ENCODE measurements at places on chromosomes 7 and 10.

- DNase-seq: no peak
Observed at GRCh38 chr7:81871606-81872265, 101.9 kb upstream of the HGF start.

GRCh38 chr7:102926783-102927140, 14.0 kb downstream of the LRRC17 start:
- no peak for DNase-seq

DNA sequence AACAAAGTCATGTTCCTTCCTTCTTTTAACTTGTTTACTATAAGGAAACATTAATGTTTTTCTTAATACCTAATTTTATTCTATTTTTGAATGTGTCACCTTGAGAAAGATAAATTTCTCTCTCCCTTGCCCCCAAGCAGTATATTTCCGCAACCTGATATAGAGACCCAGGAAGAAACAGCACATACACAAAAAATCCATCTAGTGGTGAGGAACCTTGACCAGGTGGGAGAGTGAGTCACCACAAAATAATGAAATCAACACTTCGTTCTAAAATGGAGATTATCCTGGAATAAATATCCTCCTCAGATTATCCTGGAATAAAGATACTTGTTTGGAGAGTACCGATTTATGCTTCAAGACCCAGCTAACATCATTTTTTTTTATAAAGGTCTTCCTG, 232.9 kb upstream of the PTN start:
- no peak for DNase-seq

DNA sequence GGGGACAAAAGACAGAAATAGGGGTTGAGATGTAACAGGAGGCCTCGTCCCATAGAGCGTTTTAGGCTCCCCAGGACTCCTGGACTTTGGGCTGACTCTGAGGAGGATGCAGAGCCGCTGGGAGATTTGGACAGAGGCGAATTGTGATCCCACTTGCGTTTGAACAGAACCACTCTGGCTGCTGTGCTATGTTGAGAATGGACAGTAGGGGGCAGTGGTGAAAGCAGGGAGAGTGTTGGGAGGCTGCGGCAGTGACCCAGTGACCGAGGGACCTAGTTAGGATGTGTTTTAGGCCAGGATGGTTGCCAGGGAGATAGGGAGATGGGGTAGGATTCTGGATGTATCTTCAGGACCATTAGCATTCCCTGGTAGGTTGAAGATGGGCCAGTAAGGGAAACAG, 271.6 kb downstream of the CCDC3 start:
- DNase-seq: no peak

DNA sequence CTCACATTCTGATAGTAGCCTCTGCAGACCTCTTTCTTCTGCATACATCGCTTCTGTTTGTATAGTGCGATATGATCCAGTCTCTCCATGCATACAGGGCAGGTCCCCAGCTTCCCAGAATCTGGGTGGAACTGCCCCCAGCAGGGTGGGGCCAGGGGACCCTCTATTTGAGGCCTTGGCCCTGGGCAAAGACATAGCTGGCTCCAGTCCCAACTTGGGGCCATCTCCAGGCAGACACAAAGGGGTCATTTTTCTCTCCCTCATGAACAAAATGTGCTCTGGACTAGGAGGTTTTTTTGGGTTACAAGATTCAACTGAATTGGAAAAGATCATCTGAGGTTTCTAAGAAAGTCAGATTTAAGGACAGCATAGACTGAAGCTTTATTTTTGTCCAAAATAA, 21.1 kb upstream of the HSPA12A start:
- no peak for DNase-seq

DNA sequence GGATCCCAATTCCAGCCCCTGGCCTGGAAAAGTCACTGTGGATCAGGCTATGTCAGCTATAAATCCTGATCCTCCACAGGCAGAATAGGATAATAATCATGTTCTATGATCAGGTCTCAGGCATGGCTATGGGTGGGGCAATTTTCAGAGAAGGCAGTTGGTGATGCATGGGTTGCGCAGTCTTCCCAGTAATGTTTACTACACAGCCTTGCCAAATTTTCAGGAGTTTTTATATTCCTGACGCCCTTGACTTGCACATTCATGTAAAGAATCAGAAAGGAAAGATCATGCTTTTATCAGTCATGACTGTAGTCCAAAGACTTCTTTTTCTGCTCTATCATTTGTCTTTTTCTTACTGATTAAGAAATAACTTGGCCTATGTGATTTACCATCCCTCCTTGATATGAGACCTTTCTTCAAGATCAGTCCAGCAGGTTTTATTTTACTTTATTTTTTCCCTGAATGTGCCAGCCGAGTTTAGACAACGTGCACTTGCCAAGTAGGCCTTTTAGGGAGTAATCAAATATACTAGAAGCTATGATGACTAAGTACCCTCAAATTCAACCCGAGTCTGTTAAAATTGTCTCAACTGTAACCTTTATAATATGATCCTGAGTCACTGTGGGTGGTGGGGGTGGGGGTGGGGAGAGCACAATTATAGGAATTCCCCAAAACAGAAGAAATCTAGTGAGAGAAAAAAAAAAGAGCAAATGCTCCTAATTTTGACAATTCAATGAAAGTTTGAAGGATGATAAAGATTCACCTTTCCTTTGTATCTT, 31.9 kb downstream of the ARL4A start:
- DNase-seq: no peak

- no peak for DNase-seq
Observed at GRCh38 chr7:158284617-158285382, 302.8 kb downstream of the PTPRN2 start.

GRCh38 chr10:31390804-31391203, 71.8 kb downstream of the ZEB1 start:
- no peak for DNase-seq

DNA sequence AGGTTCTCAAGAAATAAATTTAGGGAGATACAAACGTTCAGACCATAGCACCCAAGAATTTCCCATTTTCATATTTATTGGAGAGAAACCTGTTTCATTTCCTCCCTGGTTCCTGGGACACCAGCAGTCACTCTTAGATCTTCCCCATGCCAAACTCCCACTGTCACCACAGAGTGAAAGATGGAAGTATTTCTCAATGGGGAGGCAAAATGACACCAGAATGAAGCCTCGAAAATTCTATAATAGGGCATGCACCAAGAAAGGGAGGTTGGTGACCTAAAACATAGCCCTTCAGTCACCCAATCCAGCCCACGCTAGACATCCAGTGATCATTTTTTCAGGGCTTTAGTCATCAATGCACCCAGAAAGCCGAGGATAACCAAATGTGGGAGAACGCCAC, 148.1 kb upstream of the PLXDC2 start:
- DNase-seq: no peak

GRCh38 chr7:151655555-151655954, 135.9 kb upstream of the RHEB start:
- no peak for DNase-seq

GRCh38 chr7:56290548-56290947, 174.3 kb upstream of the NUPR2 start:
- no peak for DNase-seq

DNA sequence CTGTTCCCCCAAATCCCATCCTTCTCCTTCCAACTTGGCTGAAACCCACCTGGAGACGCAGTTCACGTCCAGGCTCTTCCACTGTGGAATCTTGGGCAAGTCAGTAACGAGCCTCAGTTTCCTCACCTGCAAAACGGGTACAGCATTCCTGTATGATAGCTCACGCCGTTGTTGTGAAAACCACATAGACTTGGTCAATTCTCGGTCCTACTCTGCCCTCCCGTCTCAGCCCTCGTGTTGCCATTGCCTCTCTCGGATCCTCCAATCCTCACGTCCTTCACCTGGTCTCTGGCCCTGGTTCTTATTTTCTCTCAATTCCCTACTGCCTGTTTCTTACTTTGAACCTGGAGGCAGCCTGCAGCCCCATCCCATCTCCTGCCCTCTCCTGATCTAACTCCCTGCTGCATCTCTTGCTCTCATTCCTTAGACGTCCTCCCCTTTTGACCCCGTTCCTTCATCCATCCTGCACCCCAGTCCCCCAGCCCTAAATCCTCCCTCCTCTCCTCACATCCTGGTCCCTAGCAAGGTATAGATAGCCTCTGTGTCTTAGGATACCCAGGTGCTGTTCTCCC, 2.0 kb upstream of the MUC12 start:
- DNase-seq: no peak

GRCh38 chr7:39094731-39095130, 117.0 kb downstream of the POU6F2 start:
- no peak for DNase-seq

- DNase-seq: no peak
Observed at GRCh38 chr7:87347664-87348063, 2.2 kb downstream of the CROT start.

DNA sequence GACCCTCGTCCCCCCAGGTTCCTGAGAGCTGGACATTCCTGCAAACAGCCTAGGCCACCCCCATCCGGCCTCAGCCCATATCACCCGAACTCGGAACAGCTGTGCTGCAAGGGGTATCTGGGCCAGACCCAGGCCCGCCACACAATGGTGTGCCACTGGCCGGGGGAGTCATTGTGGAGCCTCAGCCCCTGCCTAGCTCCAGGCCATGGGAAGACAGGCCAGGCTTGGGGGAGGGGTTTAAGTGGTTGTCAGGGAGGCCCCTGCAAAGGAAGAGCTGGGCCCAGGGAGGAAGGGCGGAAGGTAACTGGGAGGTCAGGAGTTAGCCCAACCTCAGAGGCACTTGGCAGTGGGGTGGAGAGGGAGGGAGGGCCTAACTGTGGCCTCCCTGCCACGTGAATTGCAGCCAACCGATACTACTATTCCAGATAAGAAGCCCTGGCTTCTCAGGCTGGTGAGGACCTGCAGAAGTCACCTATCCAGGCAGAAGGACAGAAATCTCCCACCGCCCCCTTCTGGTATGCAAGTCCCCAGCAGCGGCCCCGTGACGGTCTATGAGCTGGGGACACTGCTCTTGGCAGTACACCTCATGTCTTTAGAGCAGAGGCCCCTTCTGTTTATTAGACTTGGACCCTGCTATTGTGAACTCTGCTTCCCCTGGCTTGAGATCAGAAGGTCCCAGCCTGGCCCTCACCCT, 26.8 kb downstream of the VSIR start:
- no peak for DNase-seq

DNA sequence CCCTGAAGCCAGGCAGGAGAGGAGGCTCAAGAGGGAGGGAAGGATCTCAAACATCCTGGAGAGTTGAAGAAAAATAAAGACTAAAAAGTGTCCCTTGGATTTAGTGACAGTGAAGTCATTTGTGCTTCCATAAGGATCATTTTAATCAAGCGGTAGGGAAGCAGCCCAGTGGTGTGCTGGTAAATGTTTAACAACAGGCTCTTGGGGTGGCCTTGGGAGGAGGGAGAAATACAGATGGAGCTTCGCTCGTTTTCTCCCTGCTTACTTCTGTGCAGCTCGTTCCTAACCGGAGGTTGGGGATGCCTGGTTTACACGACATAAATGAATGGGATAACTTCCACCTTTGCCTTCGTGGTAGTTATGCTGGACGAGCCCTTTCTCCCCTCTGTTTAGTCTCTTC, 140.0 kb downstream of the CAMK1D start:
- no peak for DNase-seq

GRCh38 chr7:98251231-98251600, 816 bp downstream of the TECPR1 start:
- DNase-seq: peak; percentile 37

DNA sequence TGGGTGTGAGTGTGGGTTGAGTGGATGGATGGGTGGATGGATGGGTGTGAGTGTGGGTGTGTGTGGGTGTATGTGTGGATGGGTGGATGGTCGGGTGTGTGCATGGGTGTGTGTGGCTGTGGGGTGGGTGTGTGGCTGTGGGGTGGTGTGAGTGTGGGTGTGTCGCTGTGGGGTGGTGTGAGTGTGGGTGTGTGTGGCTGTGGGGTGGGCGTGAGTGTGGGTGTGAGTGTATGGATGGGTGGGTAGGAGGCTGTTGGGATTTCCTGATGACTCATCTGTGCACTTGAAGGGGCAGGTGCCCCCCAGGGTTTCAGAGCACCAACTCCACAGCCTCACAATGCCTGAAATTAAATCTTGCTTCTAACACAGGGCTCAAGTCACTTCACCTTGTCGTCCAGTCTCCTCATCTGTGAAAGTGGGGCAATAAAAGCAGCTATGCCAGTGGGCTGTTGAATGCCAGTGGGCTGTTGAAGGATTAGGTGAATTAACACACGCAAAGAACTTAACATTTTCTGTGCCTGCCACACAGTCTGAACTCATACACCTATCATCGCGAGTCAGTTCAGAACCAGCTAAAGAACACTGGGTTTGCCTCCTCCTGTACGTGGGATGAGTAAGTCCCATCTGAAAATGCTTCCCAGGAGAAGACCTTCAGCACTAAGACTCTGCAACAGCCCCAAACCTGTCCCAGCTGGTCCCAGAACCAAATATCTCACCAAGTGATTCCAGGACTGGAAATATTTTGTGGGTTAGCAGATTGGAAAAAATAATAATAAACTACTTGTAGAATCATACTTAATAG, 32.0 kb downstream of the SFMBT2 start:
- DNase-seq: no peak

- DNase-seq: no peak
Observed at GRCh38 chr10:94997741-94998174, 59.3 kb downstream of the CYP2C9 start.

DNA sequence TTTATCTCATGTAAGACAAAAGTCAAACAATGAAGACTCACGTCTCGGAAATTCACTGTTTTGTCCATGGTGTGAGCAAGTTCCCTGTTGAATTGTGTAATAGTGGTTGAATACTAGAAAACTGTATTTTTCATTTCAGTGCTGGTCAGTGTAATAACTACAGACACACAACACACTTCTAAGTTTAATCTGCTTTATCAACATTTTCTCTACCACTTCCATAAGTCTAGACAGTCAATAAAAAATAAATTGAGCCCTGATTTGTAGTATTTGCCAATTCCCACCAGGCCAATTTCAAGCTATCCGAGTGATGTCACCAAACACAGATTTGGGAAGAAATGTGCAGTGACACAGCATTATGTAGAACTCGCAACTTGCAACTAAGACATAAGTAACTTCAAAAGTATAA, 81.9 kb downstream of the GPR141 start:
- DNase-seq: no peak

GRCh38 chr10:115861864-115862263, 411.1 kb downstream of the GFRA1 start:
- DNase-seq: no peak

- DNase-seq: no peak
Observed at GRCh38 chr7:127927348-127927696, 103.9 kb downstream of the LRRC4 start.

All from activated CD4-positive, CD25-positive, alpha-beta regulatory T cell (primary cell).